ENCODE measurements at places on chromosomes 13 and 19. TPM values are rescaled to one million over a fixed set of nuclear protein-coding genes. Genes with fewer than 3 reads are reported as not detected.

GRCh38 chr13:50126993-50127725, 111.9 kb downstream of the KCNRG start:
- peak; percentile 58 for DNase-seq
- peak overlapping the region; percentile 100 for H3K27ac ChIP-seq
- peaks cover 40% of the 10 kb centered on the region for H3K27me3 ChIP-seq

GRCh38 chr13:64186503-64187250, 2771.0 kb upstream of the PCDH20 start:
- DNase-seq = no peak
- H3K4me1 ChIP-seq = no peaks in the 10 kb centered on the region
- no peak overlapping the region for H3K4me3 ChIP-seq
- H3K27me3 ChIP-seq = no peaks in the 10 kb centered on the region

GRCh38 chr13:102141625-102142472, 260.0 kb downstream of the FGF14 start:
- H3K27ac ChIP-seq = no peak overlapping the region
- H3K36me3 ChIP-seq = no peaks in the 10 kb centered on the region
- no peak overlapping the region for H3K4me3 ChIP-seq
- H3K4me1 ChIP-seq = no peaks in the 10 kb centered on the region

DNA sequence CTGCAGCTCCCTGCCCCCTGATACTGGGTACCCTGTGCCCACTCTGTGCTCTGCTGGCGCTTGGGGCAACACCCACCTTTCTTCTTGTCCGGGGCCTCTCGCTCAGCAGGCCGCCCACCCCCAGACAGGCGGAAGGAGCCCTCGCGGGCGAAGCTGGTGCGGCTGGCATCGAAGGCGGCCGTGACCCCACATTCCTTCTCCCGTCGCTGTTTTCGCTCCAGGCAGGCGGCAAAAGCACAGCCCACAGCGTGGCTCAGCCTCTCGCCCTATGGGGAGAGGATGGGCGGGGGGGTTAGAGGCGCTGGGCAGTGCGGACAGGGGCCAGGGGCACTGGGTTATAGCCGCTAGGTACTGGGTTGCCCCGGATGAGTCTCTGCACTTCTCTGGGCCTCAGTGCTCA, 13.3 kb downstream of the NUMBL start:
- peaks cover 96% of the 10 kb centered on the region for H3K36me3 ChIP-seq
- H3K27me3 ChIP-seq = no peaks in the 10 kb centered on the region
- H3K27ac ChIP-seq = no peak overlapping the region
- no peak overlapping the region for H3K4me3 ChIP-seq
- DNase-seq = no peak
- H3K4me1 ChIP-seq = peaks cover 5% of the 10 kb centered on the region

- DNase-seq = peak; percentile 48
- peaks cover 40% of the 10 kb centered on the region for H3K4me1 ChIP-seq
- peaks cover 6% of the 10 kb centered on the region for H3K36me3 ChIP-seq
- H3K27me3 ChIP-seq = no peaks in the 10 kb centered on the region
Observed at GRCh38 chr19:41957838-41958366, 1.2 kb downstream of the RABAC1 start.

- peaks cover 80% of the 10 kb centered on the region for H3K27me3 ChIP-seq
- no peak for DNase-seq
- H3K36me3 ChIP-seq = no peaks in the 10 kb centered on the region
- no peak overlapping the region for H3K4me3 ChIP-seq
- no peaks in the 10 kb centered on the region for H3K4me1 ChIP-seq
- H3K27ac ChIP-seq = no peak overlapping the region
Observed at GRCh38 chr19:33292595-33293254, 9.6 kb downstream of the CEBPA start.

GRCh38 chr19:15197942-15198341, 2.9 kb downstream of the NOTCH3 start:
- peaks cover 35% of the 10 kb centered on the region for H3K4me1 ChIP-seq
- peak overlapping the region; percentile 66 for H3K4me3 ChIP-seq
- H3K27me3 ChIP-seq = peaks cover 98% of the 10 kb centered on the region
- no peaks in the 10 kb centered on the region for H3K36me3 ChIP-seq

DNA sequence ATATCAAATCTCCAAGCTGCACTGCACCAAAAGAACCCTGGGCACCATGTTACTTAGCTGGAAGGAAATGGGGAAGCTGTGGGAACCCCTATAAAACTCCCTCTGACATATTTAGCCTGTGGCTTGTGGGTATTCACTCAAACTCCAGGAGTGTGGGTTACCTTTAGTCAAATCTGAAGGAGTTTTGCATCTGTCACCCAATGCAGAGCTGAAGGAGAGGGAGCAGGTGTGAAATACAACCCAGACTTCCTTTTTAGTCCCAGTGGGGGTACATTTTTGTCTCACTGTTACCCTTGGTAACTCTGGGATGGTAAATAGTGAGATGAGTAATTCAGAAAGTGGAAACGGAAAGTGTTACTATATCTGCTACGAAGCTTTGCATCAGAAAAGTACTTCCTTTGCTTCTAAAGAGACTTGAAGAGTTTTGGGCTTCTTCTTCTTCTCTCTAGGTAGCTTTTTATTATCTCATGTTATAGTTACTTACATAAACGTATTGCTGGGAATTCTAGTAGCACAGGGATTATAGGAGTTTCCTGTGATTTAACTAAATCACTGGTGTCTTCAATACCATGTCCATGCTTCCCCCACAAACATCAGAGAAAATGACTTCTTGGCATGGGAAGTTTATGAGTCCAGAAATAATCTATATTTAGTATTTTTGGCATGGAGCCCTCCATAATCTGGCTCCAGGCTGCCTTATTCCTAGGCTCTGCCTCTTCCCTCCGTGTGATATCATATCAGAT, 105.9 kb downstream of the AKAP11 start:
- no peaks in the 10 kb centered on the region for H3K4me1 ChIP-seq
- DNase-seq = no peak
- H3K27ac ChIP-seq = no peak overlapping the region
- peaks cover 10% of the 10 kb centered on the region for H3K27me3 ChIP-seq
- no peaks in the 10 kb centered on the region for H3K36me3 ChIP-seq

- no peak for DNase-seq
- H3K36me3 ChIP-seq = no peaks in the 10 kb centered on the region
- no peak overlapping the region for H3K4me3 ChIP-seq
- no peak overlapping the region for H3K27ac ChIP-seq
Observed at GRCh38 chr13:76000131-76000530, 364.0 kb downstream of the LMO7 start.

The PRODH2 gene
- total RNA-seq = not detected

The TRPM4 gene
- 31.5 TPM for total RNA-seq

The NKPD1 gene
- 0.05 TPM for total RNA-seq

The RETN gene
- 0.99 TPM for total RNA-seq

The TYROBP gene
- 26.2 TPM for total RNA-seq

The APBA3 gene
- 14.2 TPM for total RNA-seq

Measured in left ventricle myocardium inferior (tissue), 1 donor.